SK-N-SH treated with all-trans-retinoic acid at 6 μM for 48 hours (cell line): ENCODE measurements at places on chromosomes 7 and 10.
A peak's percentile ranks its signal among the peaks of the same experiment; 100 is the strongest.

- ATAC-seq, result peak; percentile 35; the same call in 1 of the 3 replicates
Observed at GRCh38 chr7:69684369-69685292, 86.4 kb downstream of the AUTS2 start.

GRCh38 chr7:94205529-94205928 is 189.2 kb upstream of the COL1A2 start:
- no peak for ATAC-seq

- ATAC-seq, result no peak
Observed at GRCh38 chr7:70481570-70482123, 650.3 kb upstream of the GALNT17 start.

GRCh38 chr10:13439313-13440184 is 89.3 kb downstream of the BEND7 start:
- peak; percentile 74 for ATAC-seq

DNA sequence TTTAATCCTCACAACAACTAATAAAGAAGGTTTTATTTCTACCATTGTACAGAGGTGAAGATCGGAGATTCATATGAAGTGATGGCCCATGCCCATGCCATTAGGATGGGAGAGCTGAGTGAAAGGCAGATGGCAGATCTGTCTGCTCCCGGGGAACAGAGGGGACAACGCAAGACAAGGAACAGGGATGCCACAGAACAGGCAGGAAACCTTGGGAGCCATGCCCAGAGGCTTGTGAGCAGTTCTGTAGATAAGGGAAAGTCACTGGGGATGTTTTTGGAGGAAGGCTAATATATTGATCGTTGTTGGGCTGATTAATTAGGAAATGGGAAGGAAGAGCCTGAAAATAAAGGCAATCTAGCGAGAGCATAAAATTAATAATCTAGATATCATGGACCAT is 73.1 kb upstream of the ITGB1 start:
- no peak for ATAC-seq

GRCh38 chr10:61588770-61589211 is 73.9 kb upstream of the CABCOCO1 start:
- ATAC-seq, result no peak; the same call in 2 of the 3 replicates

DNA sequence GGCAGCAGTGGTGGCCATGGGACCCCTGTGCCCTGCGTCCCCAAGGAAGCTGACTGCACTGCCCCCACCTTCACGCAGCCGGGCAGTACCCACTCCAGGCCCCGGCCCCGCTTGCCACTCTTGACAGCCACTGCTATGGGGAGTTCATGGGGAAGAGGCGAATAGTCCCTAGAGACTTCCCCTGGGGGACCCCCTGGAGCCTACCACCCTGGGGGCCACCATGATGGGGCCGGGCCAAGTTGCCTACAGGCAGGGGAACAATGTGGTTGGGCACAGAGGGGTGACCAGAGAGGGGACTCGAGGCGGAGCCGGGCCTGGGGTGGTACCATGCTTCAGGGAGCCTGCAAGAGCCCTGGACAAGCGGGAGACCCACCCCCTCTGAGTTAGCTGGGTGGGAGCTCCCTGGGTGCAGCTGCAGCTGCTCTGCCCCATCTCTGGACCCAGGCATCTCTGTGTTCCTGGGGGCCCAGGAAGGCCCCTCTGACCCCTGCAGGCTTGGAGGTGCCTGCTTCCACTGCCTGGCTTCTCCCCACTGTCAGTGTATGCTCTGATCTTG is 567.6 kb downstream of the GRM8 start:
- ATAC-seq, result no peak

DNA sequence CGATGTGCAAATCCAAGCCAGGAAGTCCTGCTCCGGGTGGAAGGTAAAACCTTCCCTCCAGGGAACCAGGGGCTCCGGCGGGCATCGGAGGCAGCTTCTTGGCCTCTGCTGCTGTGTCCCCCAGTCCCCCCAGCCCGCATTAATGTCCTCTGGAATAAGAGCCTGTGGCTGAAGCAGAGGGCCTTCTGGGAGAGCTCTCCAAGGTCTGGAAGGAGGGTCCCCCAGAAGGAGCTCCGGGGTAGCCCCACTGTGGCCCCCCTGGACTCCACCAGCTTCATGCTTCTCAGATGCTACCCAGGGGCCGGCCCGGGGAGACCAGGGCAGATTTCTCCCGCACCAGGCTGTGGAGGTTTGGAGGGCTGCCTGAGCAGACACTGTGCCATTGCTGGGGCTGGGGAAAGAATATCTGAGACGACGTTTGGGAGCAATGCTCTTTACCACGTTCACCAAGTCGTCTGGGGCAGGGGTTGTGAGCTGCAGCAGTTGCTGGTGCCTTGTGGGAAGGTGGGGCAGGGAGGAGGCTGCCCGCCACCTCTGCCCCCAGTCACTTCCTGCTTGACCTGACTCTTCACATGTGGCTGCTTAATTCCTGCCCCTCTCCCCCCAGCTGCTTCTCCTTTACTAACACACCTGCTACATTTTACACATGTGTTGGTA is 8.3 kb downstream of the ZNF853 start:
- no peak for ATAC-seq

DNA sequence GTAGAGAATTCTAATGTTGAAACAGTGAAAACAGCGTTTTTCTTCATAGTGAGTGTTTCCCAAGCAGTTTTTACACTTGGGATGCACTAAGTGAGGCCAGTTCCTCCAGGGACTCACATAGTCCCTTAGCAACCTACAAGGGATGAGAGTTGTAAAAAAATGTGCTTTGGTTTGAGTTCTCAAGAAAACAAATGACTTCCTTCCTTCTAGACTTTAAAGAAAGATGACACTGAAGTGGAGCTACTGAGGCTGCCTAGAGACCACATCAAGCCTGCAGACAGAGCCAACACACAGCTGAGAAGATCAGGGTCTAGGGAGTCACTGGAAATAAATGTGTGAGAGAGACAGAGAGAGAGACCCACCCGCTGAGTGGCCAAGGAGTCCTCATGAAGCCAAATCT is 264.4 kb downstream of the TNS3 start:
- no peak for ATAC-seq

DNA sequence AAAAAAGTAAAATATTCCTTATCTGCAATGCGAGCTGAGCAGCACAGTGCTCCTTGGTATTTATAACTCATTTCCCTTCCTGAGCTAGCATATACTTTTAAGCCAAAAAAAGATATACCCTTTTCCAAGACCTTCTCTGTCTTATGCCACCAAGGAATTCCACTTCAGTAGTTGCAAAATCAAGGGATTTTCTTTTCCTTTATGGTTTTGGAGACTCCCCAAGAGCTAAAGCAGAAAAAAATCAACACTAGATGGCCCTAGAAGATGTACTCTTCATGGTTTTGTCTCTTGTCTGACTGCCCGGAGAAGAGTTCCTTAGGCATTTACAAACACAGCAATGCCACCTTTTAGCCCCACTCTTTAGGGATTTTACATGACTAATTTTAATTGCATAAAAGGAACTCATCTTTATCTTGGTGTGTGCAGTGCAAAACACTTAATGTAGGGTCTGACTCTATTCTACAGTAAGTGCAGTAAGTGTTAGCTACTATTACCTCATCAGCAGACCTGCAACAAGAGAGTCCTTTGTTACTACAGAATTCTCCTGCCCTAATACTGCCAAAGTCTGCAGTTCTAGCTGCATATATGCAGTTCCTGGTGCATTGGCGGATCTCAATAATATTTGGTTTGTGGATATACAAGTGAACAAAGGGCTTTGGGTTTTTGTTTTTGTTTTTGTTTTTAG is 443.3 kb downstream of the GFRA1 start:
- peak; percentile 79 for ATAC-seq

GRCh38 chr10:80410578-80411145 is 2.3 kb downstream of the PRXL2A start:
- no peak for ATAC-seq
